ENCODE measurements at places on chromosomes 7 and 10.

GRCh38 chr10:124917428-124918190 lies 24.3 kb upstream of the ZRANB1 start:
- peak; percentile 25 for DNase-seq

GRCh38 chr10:86370006-86370585 lies 3.5 kb upstream of the GRID1 start:
- no peak for DNase-seq

DNA sequence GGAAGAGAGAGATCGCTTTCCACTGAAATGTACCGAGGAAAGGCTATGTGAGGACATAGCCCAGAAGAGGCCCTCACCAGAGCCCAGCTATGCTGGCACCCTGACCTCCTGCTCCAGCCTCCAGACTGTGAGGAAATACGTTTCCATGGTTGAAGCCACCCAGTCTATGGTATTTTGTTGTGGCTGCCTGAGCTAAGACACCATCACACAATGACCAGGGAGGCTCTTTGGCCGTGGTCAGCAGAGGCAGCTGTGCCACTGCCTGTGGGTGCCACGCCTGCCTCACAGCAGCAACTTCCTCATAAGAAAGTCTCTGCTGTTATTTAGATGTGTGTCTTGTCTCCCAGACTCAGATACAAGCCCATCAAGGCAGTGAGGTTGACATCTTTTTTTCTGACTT lies 182.7 kb upstream of the PLXNA4 start:
- no peak for DNase-seq

DNA sequence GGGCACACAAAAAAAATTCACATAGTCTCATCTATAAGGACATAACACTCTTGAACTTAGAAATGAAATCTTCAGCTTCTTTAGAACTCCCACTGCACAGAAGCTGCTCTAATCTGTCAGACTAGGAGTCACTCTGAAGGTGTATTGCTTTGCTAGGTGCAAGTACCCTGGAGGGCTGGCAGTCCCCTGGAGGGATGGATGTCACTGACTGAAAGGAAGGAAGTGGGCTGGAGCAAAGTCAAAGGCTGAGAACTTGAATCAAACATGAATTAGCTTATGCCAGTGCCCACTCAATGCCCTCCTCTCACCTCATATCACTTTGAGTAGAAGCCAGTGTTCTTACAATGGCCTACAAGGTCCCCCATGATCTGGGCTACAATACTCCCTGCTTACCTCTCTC lies 140.3 kb upstream of the ANKRD1 start:
- no peak for DNase-seq

DNA sequence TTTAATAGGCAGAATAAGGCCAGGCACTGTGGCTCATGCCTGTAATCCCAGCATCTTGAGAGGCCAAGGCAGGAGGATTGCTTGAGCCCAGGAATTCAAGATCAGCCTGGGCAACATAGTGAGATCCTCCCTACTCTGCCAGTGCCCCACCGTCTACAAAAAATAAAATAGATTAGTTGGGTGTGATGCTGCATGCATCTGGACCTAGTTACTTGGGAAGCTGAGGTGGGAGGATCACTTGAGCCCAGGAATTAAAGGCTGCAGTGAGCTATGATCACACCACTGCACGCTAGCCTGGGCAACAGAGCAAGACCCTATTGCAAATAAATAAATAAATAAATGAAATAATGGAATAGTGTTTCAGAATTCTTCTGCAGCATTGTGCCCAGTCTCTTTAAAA lies 16.2 kb downstream of the FAM200A start:
- no peak for DNase-seq

DNA sequence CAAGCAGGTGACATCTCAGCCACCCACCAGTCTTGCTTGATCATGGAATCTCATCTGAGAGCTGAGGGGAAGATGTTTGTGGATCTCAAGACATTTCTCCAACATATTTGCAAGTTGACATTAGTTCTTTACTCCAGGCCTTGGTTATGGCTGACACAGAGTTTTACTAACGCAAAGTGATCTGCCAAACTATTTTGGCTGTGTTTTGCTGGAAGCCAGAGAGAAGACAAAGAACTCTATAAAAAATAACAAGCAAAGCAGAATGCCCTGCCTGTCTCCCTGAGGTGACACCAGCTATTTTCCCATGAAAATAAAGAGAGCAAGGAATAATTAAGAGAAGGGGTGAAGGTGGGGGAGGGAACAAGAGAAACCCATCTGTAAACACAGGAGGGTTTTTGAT lies 286.4 kb downstream of the WDR11 start:
- no peak for DNase-seq

- DNase-seq: no peak
These were observed 175.4 kb downstream of the MGMT start for GRCh38 chr10:129642427-129642826.

GRCh38 chr10:73646598-73647041 lies 5.3 kb upstream of the MYOZ1 start:
- no peak for DNase-seq

DNA sequence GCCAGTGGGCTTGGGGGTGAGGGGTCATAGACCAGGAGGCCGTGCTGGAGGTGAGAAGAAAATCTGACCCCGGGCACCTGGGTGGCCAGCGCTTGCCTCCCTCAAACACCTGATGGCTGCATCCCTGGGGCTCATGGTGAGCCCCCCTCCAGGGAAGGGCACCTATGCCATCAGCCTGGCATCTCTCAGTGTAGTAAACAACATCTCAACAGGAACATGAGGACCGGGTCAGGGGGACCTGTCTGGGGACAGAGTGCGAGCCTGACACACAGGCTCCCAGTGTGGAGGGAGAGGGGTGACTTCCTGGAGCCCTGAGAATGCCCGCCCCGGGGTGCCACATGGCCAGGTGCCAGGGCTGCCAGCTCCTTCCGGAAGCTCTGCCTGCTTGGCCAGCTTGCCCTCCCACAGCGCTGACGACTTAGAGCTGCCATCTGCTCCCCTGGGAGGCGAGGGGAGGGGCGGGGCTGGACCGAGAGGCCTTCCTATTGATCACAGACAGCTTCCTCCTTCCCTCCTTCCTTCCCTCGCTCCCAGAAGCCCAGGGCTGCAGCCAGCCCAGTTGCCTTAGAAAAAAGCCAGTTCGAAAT lies 12.3 kb downstream of the STX1A start:
- peak; percentile 55 for DNase-seq

GRCh38 chr10:88392222-88392621 lies 190.9 kb downstream of the RNLS start:
- DNase-seq: no peak

DNA sequence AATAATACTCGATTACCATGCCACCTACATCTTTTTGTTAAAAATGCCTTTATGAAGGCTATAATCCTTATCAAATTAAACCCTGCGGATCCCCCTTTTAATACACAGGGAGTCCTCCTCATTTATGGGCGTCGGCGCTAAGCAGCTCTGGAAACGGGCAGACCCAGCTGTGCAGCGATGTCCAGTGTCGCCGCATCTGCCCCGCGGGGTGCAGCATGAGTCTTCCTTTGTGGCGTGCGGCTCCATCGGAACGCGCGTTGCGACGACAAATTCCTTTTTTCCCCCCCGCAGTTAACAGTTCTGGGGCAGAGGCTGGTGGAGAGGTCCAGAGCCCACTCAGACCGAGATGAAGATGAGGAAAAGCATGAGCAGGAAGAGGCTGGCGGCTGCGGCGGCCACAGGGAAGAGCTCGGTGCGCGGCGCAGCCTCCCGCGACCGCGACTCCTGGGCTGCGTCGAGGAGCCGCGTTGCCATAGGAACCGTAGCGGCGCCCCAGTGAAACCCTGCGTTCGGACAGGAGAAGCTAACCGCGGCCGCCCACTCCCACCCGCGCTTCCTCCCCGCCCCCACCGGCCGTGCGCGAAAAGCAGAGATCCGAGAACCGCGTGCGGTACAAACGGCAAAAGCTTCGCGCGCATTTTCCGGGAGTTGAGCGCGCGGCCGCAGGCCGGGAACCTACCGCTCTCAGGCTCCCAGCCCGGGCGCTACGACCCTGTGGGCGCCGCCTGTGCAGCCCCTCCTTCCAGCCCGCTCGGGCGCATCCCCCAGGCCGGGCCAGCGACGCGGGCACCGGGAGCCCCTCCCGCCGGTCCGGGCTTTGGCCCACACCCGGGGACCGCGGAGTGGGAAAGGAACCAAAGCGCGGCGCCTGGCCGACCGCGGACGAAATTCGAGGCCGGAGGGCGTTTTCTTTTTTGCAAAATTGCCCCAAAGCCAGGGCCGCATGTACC lies 130.6 kb downstream of the SPAG6 start:
- no peak for DNase-seq

- DNase-seq: no peak
These were observed 19.6 kb downstream of the SEMA3E start for GRCh38 chr7:83629117-83629880.

GRCh38 chr10:96600337-96600736 lies 13.5 kb upstream of the TM9SF3 start:
- DNase-seq: no peak

DNA sequence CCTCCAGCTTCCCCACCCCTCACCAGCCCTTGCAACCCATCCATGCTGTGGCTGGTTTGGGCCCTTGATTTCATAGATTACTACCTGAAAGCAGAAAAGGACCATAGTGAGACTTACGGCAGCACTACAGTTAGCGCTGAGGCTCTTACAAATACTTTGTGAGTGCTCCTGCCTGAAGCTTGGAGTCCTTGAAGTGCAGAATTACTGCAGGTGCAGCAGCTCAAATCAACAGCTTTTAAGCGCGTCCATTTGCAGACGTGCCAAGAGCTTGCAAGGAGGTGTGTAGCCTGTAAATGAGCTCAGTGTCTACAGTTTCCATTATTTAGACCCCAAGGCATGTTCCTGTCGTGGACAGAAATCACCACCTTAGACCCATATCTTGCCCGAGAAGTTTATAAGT lies 103.0 kb downstream of the CELF2 start:
- DNase-seq: no peak

DNA sequence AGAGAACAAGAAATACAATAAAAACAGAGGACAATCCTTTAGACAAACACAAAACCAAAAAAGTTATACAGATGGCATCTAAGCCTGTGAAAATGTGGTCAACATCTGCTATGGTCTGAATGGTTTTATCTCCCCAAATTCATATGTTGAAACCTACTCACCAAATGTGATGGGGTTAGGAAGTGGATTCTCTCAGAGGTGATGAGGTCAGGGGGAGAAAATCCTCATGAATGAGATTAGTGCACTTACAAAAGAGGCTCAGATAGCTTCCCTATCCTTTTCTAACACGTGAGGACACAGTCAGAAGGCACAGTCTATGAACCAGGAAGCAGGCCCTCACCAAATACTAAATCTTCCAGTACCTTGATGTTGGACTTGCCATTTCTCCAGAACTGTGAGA lies 147.8 kb upstream of the GPR22 start:
- DNase-seq: no peak

DNA sequence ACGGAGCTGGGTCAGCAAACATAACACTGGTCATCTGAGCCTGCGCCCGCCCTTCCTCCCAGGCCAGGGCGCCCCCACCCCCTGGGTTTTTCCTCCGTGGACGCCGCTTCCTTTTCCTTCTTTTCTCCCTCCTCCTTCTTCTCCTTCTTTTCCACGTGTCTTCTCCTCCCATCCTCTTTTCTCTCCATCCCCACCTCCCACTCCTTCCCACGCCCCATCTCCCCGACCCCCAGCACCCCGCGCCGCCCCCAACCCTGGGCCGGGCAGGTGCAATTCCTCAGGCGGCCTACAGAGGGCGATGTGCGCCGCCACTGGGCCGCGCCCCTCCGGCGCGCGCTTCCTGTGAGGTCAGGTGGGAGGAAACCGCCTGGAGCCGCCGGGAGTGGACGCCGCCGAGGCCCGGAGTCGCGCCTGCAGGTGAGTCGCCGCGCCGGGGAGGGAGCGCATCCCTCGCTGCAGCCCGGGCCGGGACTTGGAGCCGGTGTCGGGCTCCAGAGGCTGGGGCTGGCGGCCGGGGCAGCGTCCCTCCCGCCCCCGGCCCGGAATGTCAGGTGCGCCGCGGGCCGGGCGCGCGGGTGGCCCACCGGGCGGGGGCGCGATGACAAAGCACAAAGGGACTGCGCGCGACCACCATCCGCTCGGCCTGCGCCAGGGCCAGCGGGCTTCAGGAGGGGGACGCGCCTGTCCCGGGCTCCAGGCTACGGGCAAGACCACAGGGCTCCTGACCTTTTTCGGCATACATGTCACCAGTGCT lies at the start of gene FAM241B:
TSS of gene FAM241B (plus strand) at position 351 of the 754 bp plus-strand sequence. CDS start 1,497 bp downstream, outside the sequence.
- peak; percentile 21 for DNase-seq

DNA sequence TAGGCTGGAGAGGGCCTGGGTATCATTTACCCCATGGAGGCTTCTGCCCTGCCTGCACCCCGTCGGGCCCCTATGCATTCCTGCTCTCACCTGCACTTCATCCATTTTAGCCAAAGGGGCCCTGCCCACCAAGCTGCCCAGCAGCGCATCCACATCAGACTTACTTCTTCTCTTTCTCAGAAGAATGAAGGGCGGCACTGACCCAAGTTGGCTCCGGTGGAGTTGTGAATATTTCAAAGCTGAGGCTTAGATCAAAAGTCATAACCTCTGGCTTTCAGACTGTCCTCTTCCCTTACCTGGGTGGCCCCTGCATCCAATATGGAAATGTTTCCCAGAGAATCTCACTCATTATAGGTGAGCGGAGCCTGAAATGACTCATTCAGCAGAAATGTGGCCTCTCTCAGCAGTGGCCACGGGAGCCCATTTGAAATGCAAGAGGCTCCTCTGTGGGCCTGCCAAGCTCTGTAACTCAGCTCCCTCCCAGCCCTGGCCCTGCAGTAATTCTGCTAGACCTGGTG lies 117.6 kb upstream of the TCF7L2 start:
- no peak for DNase-seq

DNA sequence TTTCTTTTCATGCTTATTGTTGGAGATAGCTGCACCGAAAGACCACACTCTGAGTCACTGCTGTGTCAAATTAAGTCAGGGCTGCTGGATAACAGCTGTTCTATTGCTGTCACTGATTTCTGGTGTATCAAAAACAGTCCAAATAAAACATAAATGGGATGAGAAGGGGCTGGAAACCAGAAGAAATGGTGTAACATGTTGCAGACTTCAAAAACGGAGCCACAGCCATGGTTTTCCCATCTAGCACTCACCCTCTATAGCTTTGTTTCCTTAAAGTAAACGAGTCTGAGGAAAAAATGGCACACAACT lies 103.3 kb upstream of the DIP2C start:
- DNase-seq: no peak

DNA sequence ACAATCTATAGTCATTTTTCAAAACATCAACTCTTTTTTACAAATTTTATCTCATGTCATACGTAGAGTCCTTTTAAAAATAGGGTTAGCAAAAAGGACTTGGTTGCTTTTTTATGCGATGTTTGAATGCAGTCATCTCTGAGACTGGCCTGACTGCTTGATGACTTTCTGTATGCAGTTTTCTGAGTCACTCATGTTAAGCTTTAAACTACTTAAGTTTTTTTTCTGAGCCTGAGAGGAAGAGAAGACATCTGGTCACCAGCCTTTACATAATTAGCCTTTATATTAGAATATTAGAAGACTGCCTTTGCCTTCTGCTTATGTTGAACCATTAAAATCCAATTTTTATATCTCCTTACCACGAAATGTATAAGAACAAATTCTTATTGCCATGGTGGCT lies 834.4 kb upstream of the MBL2 start:
- no peak for DNase-seq

DNA sequence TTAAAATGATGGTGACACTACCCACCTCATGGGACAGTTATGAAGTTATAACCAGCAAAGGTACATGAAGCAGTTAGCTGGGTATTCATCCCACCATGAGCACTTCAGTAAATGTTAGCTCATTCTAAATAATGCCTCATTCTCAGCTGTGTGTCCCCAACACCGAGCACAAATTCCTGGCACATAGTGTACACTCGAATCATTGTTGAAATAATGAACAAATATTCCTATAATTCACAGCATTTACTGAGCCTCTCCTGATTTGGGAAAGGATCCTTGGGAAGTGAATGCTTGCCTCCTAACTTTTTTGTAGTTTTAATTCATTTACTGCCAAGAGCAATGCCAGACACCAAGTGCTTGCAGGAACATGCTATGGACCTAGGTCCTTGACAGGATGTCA lies 235.2 kb downstream of the DGKI start:
- no peak for DNase-seq

All from anterior cingulate cortex (tissue), 58 donors.